Psoas muscle (tissue), 8 donors: ENCODE measurements at places on chromosomes 2 and 18.

GRCh38 chr2:15912203-15912602 is 28.1 kb upstream of the MYCN start:
- peak; percentile 84 for DNase-seq

DNA sequence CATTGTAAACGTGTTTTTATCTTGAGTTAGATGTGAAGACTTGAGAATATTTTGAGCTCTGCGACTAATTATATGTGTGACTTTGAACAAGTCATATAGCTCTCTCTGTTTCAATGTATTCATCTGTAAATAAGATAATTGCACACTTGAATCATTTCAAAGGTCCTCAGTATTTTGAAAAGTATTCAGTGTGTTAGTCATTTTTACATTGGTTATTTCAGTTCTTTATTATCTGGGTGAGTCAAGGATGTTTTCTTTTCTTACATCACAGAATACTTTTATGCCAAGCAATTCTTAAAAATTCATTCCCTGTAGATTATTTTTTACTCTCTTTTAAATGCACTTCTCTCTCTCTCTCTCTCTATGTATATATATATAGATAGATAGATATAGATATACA is 1098.0 kb upstream of the ZEB2 start:
- DNase-seq: no peak

DNA sequence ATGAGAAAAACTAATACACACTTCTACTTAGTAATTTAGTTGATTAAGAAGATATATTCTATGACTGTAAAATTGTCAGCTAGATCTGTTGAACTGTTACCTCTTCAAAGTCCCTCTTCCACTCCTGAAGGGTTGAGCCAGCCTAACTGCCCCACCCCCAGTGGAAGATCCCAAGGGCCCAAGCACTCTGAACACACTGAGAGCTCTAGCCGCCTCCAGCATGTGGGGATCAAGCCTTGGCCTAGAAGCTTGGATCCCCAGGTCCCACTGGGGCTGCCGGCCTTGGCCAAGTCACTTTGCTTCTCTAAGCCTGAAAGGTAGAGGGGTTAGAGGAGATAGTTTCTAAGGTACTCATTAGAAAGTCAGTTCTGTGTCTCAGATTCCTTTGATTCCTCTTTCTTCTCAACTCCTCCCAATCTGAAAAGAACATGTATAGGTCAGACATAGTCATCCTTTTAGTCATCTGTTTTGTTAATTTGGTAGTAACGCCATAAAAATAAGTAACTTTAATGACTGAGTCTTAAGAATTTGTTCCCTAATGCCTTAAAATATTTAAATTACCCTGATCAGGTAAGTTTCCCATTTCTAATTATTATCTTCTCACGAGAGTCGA is 5.6 kb downstream of the CPSF3 start:
- DNase-seq: no peak

GRCh38 chr2:239724851-239725550 is 300.1 kb downstream of the NDUFA10 start:
- no peak for DNase-seq

- DNase-seq: peak; percentile 77
Measured at GRCh38 chr2:43158259-43158880, 68.0 kb downstream of the ZFP36L2 start.

- no peak for DNase-seq
Measured at GRCh38 chr2:150782613-150783012, 295.1 kb upstream of the RND3 start.

- no peak for DNase-seq
Measured at GRCh38 chr2:26273501-26273900, 28.8 kb downstream of the HADHB start.

- no peak for DNase-seq
Measured at GRCh38 chr2:145752091-145752806, 1232.3 kb upstream of the ZEB2 start.

- DNase-seq: no peak
Measured at GRCh38 chr18:24103320-24104021, 35.4 kb upstream of the CABYR start.

DNA sequence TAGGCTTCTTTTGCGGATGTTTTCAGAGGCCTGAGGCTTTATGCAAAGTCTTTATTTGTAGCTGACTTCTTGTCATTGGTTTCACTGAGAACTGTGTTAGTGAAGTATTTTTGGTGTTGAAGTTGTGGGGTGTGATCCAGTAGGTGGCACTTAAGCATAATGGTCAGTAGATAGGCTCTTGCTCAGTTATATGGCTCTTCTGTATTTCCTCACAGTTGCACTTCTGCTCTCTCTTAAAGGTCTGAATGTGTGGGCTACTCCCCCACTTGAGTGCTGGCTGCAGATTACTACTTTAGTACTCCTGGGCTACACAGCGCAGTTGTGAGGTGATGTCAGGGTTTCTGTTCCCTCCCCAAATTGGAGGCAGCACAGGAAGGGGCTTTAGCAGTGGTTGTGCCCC is 133.8 kb upstream of the SCN7A start:
- no peak for DNase-seq

DNA sequence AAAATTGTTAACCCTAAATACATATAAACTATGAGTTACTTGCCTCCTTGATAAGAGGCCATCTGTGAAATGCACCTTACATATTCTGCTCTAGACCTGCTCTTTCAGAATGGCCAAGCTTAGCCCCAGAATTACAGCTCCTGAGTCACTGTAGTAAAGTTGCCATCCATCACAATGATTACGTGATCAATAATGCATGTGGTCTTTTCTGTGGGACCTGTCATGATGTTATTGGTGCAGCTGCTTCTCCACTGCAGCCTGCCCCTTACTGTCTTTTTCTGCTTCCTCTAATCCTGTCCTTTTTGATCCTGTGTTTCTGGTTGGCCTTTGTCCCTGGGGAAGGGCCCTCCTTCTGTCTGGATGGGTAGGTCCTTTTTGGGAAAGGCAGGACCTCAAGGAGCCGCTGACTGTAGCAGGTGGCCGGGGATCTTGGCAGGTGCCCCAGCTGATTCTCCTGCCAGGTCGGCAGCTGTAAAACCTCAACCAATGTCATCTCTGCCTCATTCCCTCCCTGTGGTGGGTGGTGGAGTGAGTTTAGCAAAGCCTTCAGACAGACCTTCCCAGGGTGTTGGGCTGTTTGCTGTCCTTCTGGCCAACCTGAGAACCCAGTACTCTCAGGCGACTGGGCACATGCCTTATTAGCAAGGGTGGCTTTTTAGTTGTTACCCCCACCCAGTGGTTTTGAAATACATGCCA is 126.2 kb upstream of the EML6 start:
- peak; percentile 74 for DNase-seq

GRCh38 chr2:202636213-202636513 is 1.4 kb downstream of the FAM117B start:
- DNase-seq: no peak

GRCh38 chr2:98564541-98565132 is 43.7 kb downstream of the COA5 start:
- no peak for DNase-seq

DNA sequence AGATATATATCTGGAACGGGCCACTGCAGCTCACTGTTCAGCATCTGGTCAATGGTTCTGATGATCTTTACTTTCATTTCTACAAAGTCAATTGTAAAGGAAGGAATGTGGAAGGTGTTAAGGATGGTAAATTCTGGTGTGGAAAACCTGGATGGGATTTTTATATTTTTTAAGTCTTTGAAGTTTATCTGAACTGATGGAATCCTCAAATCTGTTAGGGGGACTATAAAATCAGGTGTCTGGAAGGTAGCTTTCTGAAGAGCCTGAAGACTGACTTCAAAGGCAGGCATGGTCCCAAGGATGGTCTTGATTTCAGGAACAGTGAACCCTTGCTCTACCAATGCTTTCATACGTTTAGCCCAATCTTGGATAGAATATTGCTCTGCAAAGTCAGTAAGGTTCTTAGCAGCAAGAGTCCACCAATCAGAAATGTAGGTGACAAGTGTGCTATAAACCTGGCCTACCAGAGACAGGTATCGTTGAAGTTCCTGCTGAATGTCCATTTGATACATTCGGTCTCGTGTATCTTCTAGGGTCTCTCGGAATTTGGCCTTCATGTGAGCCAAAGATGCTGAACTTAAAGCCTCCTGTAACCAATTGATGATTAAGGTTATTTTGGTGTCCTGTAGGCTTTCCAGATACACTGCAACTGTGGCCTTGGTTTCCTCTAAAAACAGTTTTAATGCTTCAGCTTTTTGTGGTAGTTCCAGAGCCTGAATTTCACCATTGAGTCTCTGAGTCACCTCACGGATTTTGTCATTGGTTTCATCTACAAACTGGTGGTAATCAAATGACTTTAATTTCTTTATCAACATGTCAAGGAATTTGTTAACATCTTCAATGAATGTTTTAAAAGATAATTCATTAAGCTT is 34.8 kb downstream of the APOB start:
- no peak for DNase-seq

DNA sequence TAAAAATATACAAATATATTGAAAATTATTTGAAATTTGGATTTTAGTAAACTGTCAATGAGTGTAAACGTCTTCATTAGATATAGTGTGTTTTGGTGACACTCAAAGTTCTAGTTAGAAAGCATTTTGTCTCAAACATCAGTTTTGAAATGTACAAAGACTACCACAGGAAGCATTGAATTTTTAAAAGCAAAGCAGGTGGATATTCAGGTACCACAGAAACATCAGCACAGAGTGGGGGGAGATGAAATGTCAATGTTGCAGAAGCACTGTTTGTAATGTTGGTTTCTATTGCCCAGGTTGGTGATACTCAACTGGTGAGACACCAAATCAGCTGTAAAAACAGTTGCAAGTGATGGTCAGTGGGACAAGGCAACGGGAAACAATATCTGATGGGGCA is 136.5 kb upstream of the ITGA4 start:
- no peak for DNase-seq

- no peak for DNase-seq
Measured at GRCh38 chr2:17814601-17815000, 1.7 kb upstream of the MSGN1 start.

DNA sequence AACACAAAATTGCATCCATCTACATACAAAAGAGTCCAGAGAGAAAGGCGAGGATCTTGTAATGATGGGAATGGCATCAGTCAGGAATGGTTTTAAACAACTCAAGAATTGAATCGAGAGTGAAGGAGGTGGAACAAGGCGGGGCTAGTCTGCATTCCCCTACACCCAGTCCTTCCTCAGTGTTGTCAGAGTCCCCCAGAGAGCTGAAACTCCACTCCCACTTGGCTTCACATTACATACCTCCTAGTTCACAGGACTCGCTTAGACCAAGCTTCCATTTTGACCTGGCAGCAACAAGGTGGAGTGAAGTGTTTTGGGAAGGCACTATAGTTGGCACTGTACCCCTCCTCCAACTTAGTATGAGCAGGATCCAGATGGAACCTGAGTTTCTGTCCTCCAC is 1273.5 kb upstream of the CRIM1 start:
- no peak for DNase-seq

DNA sequence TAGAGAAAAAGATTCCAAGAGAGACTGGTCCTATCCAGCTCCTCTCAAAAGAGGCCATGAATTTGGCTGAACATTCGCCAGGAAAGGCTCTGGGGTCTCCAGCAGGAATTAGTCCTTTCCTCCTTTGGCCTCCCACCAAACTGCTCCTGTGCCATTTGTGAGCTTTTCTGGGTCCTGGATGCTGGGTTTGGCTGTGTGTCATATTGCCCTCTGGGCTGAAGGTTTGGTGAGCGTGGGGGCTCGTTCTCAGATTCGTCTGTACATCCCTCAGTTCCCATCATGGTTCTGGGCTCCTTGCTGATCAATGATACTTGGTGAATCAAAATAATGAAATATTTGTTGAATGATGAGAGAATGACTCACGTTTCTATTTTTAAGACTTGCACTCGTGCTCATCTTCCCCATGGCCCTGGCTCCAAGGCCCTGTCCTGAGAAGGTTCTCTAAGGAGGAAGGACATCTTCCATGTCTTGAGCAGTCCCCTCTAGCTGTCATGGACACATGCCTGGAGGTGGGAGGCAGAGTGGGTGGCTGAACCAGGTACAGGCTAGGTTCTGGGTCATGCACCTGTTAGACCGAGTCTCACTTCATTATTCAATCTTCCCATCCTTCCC is 47.8 kb upstream of the RHOB start:
- no peak for DNase-seq

DNA sequence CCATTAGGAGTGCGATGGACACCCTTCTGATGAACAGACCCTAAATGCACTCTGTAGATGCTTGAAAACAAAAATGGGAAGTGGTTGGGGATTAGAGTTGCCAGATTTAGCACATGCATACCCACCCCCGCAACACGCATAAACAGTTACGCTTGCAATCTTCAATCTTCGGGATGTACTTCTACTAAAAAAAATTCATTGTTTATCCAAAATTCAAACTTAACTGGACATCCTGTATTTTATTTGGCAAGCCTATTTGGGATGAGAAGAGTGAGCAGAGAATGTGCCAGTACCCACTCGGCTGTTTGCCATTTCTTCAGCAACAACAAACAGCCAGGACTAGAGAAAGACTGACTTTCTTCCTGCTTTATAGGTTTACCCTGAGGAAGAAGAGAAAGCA is 18.4 kb downstream of the KIAA2012 start:
- DNase-seq: no peak

GRCh38 chr2:11710210-11710609 is 36.2 kb upstream of the LPIN1 start:
- no peak for DNase-seq

GRCh38 chr2:188813315-188813714 is 160.9 kb upstream of the COL3A1 start:
- DNase-seq: no peak

DNA sequence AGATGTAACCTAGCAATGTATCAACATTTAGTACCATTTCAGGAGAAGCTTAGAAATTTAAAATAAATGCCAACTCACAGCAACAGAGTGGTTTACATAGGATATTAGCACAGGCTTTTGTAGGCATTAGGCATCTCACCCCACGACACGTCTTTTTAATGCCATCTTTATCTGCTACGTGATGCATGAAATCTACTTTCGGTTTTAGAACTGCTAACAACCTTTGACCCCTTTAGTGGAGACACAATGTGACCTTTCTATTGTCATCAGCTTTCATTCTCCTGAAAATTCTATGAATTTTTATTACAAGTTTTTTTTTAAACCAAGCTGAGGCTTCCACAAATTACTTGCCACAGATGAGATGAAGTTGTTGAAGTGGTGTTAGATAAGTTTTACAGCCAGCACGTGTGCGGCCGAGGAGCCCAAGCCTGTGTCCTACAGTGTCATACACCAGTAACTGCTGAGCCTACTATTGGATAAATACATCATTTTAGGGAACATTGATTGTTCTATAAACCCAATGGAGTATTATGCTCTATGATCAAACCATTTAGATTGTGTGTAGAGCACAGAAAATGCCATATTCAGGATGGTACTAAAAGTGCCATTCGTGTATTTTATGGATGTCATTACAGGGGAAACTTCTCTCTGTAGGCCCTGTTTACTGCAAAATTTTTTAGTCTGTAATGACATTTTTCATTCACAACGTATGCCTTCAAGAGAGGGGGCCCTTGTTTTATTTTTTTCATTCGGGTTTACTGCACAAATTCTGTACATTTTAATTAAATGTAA is 151.6 kb downstream of the PTGR3 start:
- no peak for DNase-seq

DNA sequence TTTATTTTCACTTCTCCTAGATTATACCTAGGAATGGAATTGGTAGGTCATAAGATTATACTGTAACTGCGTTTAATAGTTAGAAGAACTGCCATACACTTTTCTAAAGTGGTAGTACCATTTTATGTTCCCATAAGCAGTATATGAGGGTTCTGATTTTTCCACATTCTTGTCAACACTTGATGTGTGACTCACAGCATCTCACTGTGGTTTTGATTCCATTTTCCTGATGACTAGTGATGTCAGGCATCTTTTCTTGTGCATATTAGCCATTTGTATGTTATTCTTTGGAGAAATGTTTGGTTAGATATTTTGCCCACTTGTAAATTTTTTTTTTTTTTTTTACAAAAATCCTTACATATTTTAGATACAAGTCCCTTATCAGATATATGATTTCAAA is 2.3 kb downstream of the DCAF17 start:
- no peak for DNase-seq

GRCh38 chr18:67518566-67518965 is 2.0 kb upstream of the DSEL start:
- DNase-seq: no peak
